HTR-8/SVneo (cell line): ENCODE measurements at places on chromosomes 7 and 10.

DNA sequence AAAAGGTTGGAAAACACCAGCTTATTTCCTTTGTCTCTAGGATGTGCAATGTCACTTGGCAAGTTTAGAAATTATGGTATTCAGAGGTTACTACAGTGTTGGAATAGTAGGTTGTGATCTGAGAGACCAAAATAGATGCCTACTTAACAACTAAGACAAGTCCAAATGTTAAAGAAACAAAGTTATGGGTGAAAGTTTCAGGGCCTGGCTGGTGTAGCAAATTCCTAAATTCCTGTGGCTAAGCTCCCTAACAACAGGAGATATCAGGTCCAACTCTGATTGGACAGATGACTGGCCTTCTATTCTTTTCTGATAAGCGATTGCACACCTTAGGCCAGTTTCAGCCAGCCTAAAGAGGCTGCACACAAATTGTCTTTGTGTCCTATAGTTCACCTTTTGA is 873.5 kb downstream of the REEP3 start:
- DNase-seq, result no peak

DNA sequence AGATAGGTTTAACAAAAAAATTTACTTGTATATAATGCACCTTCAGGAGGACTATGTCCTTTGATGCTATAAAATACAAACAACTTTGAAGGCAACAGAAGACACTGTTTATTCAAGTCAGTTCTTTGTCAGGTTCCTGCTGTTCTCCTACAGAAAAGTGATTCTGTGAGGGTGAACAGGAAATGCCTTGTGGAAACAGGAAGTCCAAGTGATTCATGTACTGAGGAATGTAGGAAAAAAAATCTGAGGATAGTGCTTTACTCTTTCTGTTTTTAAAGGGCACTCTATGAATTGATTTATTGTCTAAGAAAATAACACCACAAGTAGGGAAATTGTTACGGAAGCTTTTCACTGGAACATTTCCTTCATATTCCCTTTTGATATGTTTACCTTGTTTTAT is 171.9 kb downstream of the HDAC9 start:
- DNase-seq, result peak; percentile 45

- DNase-seq, result no peak
Observed at GRCh38 chr7:15567036-15567435, 5.2 kb upstream of the AGMO start.

GRCh38 chr7:22969010-22969431 is 44.9 kb downstream of the HYCC1 start:
- DNase-seq, result no peak

DNA sequence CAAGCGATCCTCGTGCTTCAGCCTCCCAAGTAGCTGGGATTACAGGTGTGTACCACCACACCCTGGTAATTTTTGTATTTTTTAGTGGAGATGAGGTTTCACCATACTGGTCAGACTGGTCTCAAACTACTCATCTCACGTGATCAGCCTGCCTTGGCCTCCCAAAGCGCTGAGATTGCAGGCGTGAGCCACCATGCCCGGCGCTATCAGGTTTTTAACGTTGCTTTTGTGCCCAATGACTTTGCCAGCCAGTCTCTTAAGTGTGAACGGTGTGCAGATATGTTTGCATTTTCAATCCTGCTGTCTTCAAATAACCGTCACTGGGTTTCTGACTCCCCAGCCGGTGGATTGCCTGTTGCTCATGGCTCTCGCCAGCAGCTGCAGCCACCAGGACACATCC is 201.8 kb upstream of the PPP2R2D start:
- no peak for DNase-seq

DNA sequence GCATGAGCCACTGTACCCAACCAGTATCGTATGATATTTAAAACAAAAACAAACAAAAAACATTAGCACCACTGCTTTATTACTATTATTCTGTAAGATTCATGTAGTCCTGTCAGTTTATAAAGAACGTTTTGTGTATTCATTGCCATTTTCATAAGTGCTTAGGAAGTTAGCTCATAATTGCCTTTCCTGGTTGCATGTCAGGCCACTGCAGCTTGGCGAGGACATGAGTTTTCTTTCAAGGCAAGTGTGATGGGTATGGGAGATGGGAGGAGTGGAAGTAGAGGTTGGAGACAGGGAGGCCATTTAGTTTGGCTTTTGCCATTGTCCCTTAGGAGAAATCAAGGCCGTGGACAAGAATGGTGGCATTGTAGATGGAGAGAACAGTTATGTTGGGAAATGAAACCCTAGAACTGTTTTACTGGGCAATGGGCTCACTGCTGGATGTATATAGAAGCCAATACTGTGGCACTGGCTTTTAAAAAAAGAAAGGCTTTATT is 48.9 kb downstream of the TYW1 start:
- DNase-seq, result no peak

DNA sequence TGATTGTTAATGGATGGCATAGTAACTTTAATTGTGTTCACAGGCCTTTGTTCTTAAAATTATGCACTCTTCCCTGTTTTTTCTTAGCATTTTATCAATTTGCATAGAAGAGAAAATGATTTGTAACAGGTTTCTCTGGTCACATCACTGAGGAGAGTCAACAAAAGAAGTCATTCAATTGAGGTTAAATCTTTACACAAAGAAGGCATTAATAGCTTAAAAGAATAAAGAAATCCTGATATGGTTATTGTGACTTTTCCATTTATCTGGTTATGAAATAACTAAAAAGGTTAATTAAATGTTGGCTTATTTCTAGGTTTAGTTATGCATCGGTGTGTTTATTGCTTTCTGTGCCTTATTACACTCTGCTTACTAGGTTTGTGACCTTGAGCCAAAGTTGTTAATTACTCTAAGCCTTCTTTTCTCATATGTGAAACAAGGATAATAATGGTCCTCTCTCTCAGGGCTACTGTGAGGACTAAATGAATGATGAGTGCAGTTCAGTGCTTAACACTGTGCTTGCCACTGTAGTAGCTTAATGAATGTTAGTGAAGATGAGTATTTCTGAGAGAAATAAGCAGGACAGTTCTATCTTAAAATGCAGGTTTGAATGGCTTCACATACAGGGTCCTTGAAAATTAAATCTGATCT is 12.1 kb downstream of the BMPR1A start:
- DNase-seq, result no peak

- no peak for DNase-seq
Observed at GRCh38 chr7:17488829-17489228, 190.4 kb downstream of the AHR start.

GRCh38 chr7:50274361-50274760 is 30.2 kb upstream of the IKZF1 start:
- no peak for DNase-seq

GRCh38 chr7:142355328-142355727 is 97.5 kb upstream of the PRSS58 start:
- DNase-seq, result no peak

GRCh38 chr10:125720002-125720382 is 483 bp downstream of the EDRF1 start:
- DNase-seq, result no peak

- DNase-seq, result no peak
Observed at GRCh38 chr7:86667732-86668131, 24.0 kb downstream of the GRM3 start.

GRCh38 chr10:2445370-2445769 is 622.0 kb upstream of the PFKP start:
- no peak for DNase-seq

- DNase-seq, result no peak
Observed at GRCh38 chr10:48762064-48763042, 77.7 kb downstream of the WDFY4 start.

- DNase-seq, result no peak
Observed at GRCh38 chr10:76329891-76330575, 898.6 kb downstream of the LRMDA start.

DNA sequence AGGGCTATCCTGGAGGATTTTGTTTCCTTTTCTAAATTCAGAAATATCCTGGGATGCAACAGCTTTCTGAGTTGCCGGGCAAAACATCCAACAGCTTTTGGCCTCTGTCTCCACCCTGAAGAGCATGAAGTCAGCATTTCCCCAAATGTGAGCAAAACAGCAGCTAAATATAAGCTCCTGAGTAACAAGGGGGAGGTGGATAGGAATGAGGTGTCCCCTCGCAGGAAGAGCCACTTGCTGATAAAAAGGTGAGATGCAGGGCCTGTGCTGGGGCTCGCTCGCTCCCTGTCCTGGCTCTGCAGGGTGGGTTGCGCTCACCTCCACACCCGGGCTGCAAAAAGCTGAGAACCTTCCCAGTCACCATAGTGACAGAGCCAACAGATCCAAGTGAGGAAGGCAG is 264.3 kb downstream of the ZEB1 start:
- no peak for DNase-seq

GRCh38 chr10:78254013-78254412 is 220.3 kb downstream of the RPS24 start:
- DNase-seq, result no peak

GRCh38 chr7:101624246-101625001 is 4.7 kb downstream of the MYL10 start:
- no peak for DNase-seq

DNA sequence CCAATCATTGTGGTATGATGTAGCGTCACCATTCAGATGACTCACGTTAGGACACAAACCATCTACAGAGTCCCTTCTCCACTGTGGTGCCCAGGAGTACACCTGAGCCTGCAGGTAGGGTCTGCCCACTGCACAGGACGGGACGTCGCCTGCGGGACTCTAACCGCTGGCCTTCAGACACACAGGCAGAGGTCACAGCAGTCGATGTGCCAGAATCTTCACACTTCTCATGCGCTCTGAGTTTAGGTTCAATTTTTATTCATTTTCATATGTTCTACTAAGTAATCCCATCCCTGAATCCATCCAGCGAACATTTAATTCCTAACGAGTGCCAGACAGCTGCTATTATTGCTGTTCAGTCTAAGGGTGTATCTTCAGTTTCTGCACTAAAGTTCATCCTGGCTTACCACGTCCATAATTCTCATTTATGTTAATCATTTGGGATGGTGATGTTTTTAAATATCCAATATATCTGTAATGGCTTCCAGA is 73.3 kb downstream of the CXCL12 start:
- DNase-seq, result no peak

GRCh38 chr10:131272897-131273451 is 38.5 kb downstream of the TCERG1L start:
- DNase-seq, result no peak
